Epithelial cell of umbilical artery (primary cell): ENCODE measurements at places on chromosomes 11 and 22. TPM values are rescaled to one million over a fixed set of nuclear protein-coding genes. Genes with fewer than 3 reads are reported as not detected.

The SERPING1 gene
- under 0.01 and 0.46 TPM in 2 replicates for total RNA-seq

The EP300 gene
- total RNA-seq, result 14.3 and 21.6 TPM in 2 replicates

The KRTAP5-10 gene
- total RNA-seq, result not detected in 2 replicates

The CD3D gene
- total RNA-seq, result not detected in 2 replicates

The TIRAP gene
- 1.9 and 2.9 TPM in 2 replicates for total RNA-seq

The PLAAT5 gene
- total RNA-seq, result not detected in 2 replicates

The MYBPC3 gene
- not detected in 2 replicates for total RNA-seq

The OR52E8 gene
- not detected in 2 replicates for total RNA-seq

The BUD13 gene
- total RNA-seq, result 17.5 and 22.3 TPM in 2 replicates

The CHRNA10 gene
- total RNA-seq, result 0.46 TPM in 1 of 2 replicates, not detected in the other

The MFNG gene
- 84.5 and 132 TPM in 2 replicates for total RNA-seq

The KRTAP5-2 gene
- total RNA-seq, result not detected in 2 replicates

The NCR3LG1 gene
- 5.2 and 8.1 TPM in 2 replicates for total RNA-seq

The MAJIN gene
- total RNA-seq, result not detected in 2 replicates

The CHRM1 gene
- total RNA-seq, result not detected in 2 replicates

The SLC1A2 gene
- not detected in 2 replicates for total RNA-seq
